ENCODE measurements at places on chromosomes 1 and 21.

- no peak for DNase-seq
These were observed 15.5 kb upstream of the TFF3 start for GRCh38 chr21:42330380-42331371.

DNA sequence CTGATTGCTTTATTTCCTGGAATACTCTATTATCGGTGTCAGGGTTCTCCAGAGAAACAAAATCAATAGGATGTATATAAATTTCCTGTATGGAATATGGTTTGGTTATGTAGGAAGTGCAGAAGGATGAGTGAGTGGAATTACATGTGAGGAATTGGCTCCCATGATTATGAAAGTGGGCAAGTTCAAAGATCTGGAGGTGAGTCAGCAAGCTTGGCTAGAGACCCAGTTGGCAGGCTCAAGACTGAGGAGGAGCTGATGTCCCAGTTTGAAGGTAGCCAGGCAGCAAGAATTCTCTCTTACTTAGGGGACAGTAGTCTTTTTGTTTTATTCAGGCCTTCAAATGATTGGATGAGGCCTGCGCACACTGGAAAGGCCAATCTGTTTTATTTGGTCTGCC lies 57.5 kb downstream of the MAP3K7CL start:
- DNase-seq = no peak

- DNase-seq = no peak
These were observed 84.5 kb downstream of the PLXNA2 start for GRCh38 chr1:208159555-208160258.

- DNase-seq = no peak
These were observed 33.4 kb downstream of the CENPF start for GRCh38 chr1:214636436-214636835.

DNA sequence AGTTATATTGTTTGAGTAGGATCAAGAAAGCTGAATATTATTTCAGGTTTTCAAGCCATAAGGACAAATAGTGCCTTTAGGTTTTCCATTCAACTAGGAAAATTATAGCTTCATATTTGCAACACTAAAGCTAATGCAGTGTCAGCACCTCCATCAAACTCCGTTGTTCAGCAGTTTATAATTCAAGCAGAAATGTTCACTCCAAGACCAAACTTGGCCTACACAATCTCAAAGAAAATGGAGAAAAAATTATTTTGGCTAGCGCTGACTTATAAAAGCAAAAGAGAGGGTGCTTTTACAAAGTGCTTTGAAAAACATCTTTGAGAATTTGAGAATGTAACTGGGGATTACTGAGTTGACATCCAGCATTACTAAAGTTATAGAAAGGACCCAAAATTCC lies 1.4 kb downstream of the SPAG17 start:
- no peak for DNase-seq

DNA sequence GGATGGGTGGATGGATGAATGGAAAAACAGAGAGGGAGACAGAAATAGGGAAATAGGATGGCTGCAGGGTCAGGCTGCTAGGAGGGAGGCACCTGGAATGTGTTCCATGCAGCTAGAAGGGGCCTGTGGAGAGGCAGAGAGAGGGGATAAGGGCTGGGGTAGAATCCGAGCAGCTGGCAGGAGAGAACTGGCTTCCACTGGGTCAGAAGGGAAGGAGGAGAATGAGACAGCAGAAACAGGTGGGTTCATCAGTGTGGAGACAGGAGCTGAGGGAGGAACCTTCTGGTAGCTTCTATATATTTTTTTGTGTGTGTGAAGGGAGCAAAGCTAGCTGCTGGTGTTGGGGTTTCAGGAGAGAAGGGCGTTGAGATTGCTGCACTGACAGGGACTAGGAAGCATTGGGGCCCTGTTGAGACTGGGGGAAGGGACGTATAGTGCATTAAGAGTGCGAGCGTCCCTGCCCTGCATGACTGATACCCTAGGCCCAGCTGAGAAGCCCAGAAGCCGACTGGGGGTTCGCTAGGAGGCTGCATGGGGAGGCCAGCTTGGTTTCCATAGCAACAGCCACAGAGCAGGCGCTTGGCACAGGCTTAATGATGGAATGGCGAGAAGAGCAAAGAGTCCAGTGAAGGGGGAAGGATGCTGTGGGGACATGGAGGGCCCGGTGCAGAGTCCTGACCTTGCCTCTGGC lies 14.8 kb upstream of the KIF21B start:
- no peak for DNase-seq

DNA sequence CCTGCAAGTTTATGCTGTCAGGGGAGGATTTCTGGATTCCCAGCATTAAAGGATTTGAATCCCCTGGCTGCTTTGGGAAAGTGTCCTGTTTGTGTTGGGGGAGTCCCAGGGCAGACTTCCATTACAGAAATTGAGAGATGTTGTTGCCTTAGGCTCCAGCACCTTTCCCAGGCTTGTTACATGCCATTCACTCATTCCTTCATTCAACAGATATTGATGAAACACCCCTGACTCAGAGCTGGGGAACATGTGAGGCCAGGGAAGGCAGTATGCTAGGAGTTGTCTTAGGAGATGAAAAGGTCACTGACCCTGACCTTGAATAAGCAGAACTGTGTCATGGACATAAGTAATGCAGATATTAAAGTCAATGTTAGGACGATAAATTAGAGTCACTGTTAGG lies 161.7 kb downstream of the NTMT2 start:
- no peak for DNase-seq

GRCh38 chr1:231931846-231932454 lies 305.4 kb downstream of the DISC1 start:
- no peak for DNase-seq

- no peak for DNase-seq
These were observed 659.9 kb upstream of the RGS18 start for GRCh38 chr1:191498318-191498717.

DNA sequence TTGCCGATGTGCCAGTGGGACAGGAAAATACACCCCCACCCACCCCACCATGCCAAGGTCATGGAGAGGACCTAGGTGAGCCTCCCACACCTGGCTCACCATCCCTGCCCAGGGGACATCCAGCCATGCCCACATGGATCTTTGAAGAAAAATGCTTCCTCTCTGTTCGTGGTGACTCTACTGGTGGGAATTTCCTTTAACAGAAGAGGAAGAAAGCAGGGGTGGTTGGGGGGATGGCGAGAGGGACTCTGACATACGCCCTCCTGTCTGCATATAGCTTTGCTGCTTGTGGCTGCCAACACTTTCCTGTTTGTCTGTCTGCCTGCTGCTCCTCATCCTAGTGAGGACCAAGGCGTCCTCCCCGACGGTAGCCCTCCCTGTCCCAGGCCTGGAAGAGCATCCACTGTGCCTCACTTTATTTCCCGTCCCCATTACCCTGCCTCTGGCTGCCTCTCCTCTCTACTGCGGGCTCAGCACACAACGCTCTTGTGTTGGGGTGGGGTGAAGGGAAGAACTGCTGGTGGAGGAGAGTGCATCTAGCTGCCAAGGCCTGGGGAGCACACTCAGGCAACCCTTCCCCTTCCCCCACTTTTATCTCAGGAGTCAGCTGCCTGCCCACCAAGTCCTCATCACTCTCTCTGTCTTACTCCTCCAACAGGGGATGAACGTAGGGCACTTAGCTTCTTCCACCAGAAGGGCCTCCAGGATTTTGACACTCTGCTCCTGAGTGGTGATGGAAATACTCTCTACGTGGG lies 2.5 kb downstream of the SEMA4A start:
- DNase-seq = no peak

DNA sequence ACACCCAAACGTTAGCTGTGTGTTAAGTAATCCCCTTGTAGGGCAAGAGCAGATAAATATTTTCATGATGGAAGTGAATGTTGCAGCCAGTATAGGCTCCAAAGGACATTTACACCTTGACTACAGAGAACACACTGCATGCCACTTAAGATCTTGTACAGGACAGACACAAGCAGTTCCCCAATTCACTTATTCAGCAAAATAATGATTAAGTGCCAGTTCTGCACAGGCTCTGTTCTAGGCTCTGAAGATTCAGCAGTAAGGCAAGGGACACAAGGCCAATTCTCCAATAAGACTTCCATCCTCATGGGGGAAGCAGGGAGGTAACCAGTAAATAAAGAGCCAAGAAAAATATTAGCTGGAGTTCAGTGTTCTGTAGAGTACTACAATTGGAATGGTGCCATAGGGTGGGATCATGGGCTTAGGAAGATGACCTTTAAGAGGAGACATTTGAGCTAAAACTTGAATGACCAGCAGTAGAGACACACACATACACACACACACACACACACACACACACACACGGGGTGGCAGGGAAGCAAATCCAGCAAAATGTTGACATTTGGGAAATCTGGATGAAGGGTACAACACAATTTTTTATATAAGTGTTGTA lies 199.9 kb upstream of the JUN start:
- no peak for DNase-seq

Measured in stimulated activated CD4-positive, alpha-beta T cell treated with anti-CD3 and anti-CD28 coated beads, Interleukin-2, amount 100 ng/mL, for 4 hours (primary cell).